ENCODE measurements at places on chromosomes 7 and 10.

- DNase-seq = no peak
Observed at GRCh38 chr10:132104471-132105301, 38.9 kb downstream of the JAKMIP3 start.

- DNase-seq = no peak
Observed at GRCh38 chr7:159177284-159177953, 32.8 kb upstream of the VIPR2 start.

DNA sequence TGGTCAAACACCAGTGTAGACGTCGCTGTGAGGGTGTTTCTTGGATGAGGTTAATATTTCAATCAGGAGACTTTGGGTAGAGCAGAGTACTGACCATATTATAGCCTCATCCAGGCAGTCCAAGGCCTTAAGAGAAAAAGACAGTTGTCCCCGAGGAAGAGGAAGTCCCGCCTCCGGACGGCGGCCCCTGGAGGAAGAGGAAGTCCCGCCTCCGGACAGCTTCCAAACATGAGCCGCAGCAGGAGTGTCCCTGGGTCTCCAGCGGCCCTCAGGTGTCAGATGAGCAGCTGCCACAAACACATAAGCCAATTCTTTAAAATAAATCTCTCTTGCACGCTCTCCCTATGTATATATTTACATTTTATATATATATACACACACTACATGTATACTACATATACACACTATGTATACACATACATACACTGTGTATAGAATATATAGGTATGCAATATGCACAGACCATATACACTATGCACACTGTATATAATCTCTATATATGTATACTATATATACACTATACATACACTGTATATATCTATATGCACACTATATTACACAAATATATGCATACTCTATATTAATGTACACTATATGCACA is 37.5 kb downstream of the PWWP2B start:
- DNase-seq = peak; percentile 46

- no peak for DNase-seq
Observed at GRCh38 chr10:126842836-126843235, 62.4 kb upstream of the DOCK1 start.

DNA sequence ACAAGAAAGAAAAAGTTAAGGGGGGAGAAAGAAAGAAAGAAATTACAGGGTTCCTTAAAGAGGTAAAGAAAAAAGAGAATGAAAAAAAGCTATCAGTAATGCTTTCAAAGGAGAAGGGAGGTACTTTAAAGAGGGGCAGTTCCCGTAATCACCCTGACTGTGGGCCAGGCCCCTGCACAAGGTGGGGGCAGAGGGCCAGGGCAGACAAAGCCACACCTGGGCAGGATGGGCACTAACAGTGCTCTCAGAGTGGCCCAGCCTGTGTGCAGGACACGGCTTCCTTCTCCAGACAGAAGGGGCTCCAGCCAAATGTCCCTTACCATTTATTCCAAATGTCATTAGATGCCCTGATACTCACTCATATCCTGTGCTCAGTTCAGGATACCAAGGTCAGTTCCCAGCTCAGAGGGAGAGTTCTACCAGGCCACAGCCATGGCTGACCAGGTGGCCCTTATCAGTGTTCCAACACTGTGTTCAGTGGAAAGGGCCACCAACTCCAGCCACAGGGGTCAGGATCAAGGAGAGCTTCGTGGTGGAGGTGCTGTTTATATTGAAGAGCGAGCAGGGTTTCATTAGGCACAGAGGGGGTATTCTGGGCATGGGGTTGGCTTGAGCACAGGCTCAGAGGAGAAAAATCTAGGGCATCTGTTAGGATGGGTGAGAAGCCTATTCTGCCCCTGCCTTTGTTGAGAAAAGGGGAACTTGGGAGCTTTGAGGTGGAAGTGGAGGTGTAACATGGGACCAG is 29.9 kb downstream of the DPCD start:
- no peak for DNase-seq

DNA sequence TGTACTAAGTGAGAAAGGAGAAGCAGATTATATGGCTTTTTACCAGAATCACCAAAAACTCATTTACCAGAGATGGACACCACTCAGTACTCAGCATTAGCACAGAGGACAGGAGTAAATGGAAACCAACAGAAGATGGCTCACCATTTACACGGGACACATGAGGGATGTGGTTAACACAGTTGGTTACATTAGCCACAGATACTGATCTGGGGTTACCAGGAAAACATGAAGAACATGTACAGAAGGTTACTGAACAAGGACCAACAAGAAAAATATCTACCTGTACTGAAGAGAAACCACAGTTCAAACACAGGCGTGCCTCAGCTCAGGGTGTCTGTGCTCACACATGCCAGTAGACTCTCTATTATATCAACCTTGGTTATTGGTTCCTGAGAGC is 1285.8 kb upstream of the SORCS1 start:
- DNase-seq = no peak

DNA sequence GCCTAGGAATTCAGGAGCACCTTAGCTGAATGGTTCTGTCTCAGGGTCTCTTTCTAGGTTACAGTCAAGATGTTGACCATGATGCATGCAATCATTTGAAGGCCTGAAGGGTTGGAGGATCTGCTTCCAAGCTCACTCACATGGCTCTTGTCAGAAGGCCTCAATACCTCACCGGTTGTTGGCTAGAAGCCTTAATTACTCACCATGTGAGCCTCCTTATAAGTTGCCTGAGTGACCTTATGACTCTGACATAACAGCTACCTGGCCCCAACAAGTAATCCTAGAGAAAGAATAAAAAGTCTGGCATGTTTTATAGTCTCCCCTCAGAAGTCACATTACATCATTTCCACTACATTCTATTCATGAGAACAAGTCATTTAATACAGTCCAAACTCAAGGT is 3.4 kb upstream of the C1GALT1 start:
- DNase-seq = no peak

DNA sequence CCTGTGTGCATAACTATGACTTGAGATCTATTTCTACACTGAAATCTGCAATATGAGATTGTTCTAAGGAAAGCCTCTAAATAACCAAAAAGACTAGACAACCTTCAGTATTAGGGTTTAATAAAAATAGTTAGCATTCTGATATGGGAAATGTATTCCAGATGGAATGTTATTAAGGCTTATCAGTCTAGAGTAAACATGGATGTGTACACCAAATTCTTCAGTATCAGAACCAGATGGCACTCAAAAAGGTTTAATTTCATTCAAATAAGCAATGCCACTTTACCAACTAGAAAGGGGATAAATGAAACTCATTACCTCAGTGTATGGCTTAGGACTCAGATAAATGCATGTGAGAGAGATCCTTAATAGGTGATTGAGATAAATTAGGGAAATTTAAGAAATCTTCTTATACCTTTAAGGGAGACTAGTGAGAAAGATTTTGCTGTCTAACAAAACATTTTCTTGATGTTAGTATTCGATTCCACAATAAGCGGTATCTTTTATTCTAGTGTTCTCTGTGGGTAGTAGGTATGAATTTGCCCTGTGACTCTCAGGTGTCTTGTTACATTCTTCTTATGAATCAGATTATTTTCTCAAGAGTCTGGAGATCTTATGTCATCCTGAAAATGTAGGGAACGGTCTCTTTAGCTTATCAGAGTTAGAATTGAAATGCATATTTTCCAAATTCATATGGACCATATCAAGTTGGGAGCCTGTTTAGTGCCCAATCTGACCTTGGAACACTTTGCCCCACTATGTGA is 159.2 kb downstream of the PRKG1 start:
- no peak for DNase-seq

DNA sequence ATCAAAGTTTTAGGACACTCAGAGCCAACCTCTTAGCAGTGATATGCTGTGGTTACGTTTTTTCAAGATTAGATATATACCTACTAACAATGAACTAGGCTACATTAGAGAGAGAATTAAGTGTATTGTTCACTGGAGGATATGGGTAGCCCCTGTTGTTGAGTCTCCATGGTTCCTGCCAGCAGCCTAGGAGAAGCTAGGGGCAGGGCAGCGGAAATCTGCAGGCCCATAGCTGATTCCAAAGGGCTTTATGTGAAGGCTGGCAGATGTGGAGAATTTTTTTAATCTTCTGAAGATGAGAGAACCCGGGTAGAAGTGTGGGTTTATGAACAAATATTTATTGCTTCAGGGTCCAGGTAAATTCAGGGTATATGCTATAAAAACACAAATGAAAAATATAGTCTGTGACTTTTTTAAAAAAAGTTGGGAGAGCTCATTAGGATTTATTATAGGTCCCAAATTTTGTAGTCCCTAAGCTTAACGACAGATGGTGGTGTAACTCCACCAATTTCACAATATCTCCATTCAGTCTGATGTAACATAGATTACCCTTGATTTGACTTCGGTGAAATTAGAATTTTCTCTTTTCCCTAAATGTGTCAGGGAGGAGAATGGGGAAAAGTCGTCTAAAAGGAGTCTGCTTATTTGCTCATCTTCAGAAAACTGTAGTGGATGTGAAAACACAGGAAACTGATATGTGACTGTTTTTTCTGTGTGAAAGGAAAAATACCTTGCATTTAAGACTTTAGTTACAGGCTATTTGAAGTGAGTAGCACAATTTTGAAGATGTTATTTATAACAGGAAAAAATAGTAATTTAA is 163.0 kb upstream of the PPP1R3A start:
- DNase-seq = no peak

- no peak for DNase-seq
Observed at GRCh38 chr10:11197266-11197712, 179.6 kb downstream of the CELF2 start.

DNA sequence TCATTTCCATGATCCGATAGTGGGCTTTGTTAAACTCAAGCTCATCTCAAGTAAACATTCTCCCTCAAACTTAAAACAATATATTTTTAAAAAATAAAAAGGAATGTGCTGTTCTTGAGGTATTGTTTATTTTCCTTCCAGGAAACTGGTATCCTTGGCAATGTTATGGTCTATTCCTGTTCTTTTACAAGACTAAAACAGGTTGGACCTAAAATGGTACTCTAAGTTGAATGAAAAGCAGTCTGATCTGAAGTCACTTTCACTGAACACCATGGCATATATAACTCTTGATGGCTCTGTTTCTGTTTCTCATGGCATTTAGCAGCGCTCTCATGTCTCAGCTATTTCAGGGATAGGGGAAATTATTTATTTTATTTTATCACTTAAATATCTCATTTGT is 70.1 kb downstream of the PODXL start:
- no peak for DNase-seq

GRCh38 chr7:98399890-98400541 is 874 bp downstream of the BAIAP2L1 start:
- DNase-seq = no peak

DNA sequence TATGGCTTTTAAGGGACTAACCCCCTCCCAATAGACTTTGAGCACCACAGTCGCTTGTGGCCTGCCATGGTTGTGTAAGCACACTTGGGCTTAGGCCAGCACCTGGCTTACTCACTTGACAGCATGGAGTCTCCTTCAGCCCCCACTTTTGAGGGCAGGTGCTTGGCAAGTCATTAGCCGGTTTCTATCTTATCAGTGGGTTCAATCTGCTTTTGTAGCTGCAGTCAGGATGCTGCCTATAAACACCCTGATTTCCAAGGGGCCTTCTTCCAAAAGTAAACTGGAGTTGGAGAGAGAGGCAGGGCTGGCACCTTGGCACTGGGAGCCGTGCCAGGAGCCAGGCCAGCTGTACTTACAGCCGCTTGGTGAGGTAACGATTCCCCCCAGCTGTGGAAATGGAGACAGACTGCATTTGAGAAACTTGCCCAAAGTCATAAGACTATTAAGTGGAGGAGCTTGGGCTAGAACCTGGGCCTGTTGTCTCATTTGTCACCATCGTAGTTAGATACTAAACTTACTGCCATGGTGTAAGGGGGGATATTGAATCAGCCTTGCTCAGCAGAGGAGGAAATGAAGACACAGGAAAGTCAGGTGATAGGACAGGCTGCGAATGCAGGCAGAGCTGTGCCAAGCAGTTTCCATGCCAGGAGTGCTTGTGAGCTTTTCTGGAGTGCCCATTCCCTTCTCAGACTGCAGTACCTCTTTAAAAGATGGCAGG is 92.2 kb upstream of the EFCAB10 start:
- no peak for DNase-seq

DNA sequence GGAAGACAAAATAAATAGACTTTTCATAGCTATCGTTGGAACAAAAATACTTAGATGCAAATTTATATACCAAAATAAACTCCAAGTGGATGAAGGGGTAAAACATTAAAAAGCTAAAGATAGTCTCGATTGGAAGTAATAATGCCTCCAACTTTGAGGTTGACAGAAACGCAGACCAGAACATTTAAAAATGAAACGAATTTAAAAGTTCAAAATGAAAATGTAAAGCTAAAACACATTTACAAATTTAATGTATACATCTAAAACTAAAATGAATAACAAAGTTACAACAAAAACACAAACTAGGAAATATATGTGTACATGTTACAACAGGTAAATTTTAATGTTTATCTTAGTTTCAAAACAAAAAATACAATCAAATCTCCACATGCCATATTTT is 107.5 kb upstream of the AKR1E2 start:
- no peak for DNase-seq

DNA sequence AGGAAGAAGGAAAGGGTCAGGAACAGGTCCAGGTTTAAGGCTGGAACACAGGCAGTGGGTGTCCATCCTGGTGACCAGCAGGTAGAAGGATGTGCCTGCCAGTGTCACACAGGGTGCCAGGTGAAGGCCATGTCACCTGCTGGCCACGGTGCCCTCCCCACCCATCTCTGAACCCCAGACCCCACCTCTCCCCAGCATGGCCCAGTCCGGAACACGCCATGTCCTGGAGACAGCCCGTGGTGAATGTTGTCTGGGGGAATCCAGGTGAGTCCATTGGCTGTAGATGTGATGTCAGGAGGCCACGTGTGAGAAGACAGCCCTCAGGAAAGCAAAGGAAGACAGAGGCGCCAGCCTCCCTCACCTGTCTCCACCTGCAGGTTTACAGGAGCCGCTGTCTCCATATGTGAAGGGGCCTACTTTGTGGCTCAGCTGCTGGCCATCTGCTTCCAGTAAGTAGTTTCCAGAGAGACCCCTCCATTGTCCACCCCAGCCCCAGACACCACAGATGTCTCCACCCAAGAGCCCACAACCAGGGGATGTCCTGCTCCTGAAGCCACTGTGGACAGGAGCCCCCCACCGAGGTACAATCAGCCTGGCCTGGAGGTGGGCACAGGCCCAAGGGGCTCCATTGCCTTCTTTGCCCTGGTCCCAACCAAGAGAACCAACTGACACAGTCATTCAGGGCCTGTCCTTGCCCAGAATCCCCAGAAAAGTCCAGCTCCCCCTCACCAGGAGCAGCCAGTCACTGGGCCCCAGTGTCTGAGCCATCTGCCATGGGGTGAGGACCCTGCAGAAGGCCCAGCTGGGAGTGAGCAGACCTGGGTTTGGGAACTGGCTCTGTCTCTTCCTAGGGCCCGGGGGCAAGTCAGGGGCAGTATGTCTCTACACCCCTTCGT is 20.7 kb downstream of the TMEM72 start:
- DNase-seq = no peak

- no peak for DNase-seq
Observed at GRCh38 chr7:148056406-148056805, 534.2 kb upstream of the C7orf33 start.

GRCh38 chr10:122121059-122121458 is 132.1 kb downstream of the TACC2 start:
- no peak for DNase-seq

All from CD8-positive, alpha-beta T cell (primary cell).